Breast epithelium (tissue), 4 donors: ENCODE measurements at places on chromosomes 4 and X. TPM values are rescaled to one million over a fixed set of nuclear protein-coding genes. Genes with fewer than 3 reads are reported as not detected.

GRCh38 chr4:25879991-25880651, 17.3 kb upstream of the SEL1L3 start:
- H3K4me1 ChIP-seq = no peaks in the 10 kb centered on the region
- H3K27me3 ChIP-seq = no peaks in the 10 kb centered on the region
- H3K27ac ChIP-seq = no peak overlapping the region
- DNase-seq = no peak
- H3K36me3 ChIP-seq = no peaks in the 10 kb centered on the region

DNA sequence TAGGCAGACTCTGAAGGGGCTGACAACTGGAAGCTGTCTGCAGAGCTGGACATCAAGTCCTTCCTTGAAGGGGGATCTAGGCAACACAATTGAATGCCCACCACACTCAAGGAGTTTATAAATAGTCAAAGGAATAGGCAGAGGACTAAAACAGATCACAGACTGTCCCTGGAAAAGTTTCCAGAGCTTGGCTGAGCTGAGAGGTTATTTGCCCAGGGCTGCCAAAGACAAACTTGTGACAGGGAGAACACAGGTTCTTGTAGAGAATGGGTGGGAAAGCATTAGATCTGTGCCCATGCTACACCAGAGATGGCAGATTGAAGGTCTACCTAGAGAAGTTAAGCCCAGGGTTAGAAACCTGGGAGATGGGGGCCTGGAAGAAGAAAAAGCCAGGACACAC, 344.6 kb downstream of the MID1IP1 start:
- no peaks in the 10 kb centered on the region for H3K4me1 ChIP-seq
- no peak for DNase-seq
- no peaks in the 10 kb centered on the region for H3K36me3 ChIP-seq

DNA sequence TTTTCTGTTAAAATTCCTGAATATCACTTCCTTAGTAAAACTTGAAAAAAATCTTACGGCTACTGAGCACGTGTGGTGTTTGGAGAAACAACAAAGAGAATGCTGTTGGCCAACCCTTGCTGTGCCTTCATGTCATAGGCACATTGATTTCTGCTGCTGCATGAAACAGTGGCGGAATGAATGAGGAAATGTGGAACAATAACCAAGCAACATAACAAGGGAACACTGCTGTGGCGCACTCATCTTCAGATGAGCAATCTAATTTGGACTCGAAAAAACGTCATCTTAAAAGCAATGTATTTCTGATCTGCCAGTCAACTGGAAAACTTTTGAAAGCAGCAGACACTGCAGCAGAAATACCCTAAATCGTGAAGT, 51.4 kb downstream of the PROM1 start:
- H3K36me3 ChIP-seq = no peaks in the 10 kb centered on the region
- no peak overlapping the region for H3K4me3 ChIP-seq

The TRIML2 gene
- not detected for total RNA-seq

- no peak overlapping the region for H3K4me3 ChIP-seq
- no peaks in the 10 kb centered on the region for H3K4me1 ChIP-seq
- no peak for DNase-seq
- H3K27me3 ChIP-seq = peaks cover 29% of the 10 kb centered on the region
- no peak overlapping the region for H3K27ac ChIP-seq
These were observed 43.4 kb downstream of the SLC9A7 start for GRCh38 chrX:46715530-46715929.

The DSPP gene
- total RNA-seq = not detected

- no peak for DNase-seq
- no peaks in the 10 kb centered on the region for H3K36me3 ChIP-seq
- H3K27me3 ChIP-seq = no peaks in the 10 kb centered on the region
- H3K4me1 ChIP-seq = no peaks in the 10 kb centered on the region
- H3K27ac ChIP-seq = no peak overlapping the region
These were observed 7.6 kb downstream of the MAD2L1 start for GRCh38 chr4:120059036-120059435.

GRCh38 chr4:55184600-55185523, 59.5 kb upstream of the KDR start:
- no peak overlapping the region for H3K4me3 ChIP-seq
- DNase-seq = no peak
- H3K36me3 ChIP-seq = no peaks in the 10 kb centered on the region
- H3K4me1 ChIP-seq = no peaks in the 10 kb centered on the region
- peak overlapping the region; percentile 19 for H3K27ac ChIP-seq

DNA sequence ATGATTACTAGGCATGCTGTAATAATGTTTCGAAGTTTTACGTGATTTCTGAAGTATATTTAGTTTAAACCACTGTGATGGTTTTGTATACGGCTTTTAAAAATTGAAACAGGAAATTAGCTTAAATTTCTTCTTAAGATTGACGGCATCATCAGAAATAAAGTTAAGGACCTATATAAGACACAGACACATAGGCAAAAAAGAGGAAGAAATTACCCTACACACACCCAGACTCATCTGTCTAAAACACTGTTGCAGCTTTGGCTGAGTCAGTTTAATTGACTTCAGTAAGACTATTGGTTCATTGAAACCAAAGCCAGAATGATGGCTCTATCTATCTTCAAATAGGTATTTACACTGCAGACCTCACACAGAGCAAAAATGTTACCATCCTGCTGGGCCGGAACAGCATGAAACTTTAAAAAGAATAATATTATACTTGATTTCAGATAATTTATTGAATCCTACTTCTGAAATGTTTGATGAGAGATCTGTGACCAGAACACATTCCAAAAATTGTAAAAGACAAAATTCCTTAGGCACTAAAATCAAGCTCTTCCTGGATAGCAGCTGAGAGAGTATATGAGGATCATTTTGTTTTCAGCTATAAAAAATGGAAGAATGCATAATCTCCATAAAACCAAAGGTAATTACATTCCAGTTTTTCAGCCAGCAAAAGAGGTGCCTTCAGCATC, 4.5 kb downstream of the HHIP start:
- no peaks in the 10 kb centered on the region for H3K36me3 ChIP-seq
- no peak overlapping the region for H3K27ac ChIP-seq
- H3K4me3 ChIP-seq = no peak overlapping the region
- no peak for DNase-seq
- no peaks in the 10 kb centered on the region for H3K4me1 ChIP-seq
- H3K27me3 ChIP-seq = peaks cover 38% of the 10 kb centered on the region

The MGARP gene
- total RNA-seq = not detected

The ADAM29 gene
- not detected for total RNA-seq

DNA sequence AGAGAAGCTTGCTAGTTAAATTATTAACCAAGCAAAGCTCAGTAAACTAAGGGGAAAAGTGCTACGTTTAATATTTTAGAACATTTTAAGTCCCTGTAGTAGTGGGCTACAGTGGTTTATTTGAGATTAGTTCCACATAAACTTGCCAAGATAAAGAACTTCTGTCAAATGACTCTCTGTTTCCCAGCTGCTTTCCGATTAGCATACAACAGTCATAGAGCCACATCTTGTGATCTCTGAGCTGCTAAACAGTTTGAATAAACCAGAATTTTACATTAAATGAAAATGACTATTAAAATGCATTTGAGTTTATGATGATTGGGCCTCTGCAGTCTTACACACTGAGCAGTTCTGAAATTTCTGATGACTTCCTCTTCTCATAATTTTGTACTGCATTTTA, 568.5 kb downstream of the IQCM start:
- H3K4me1 ChIP-seq = no peaks in the 10 kb centered on the region
- H3K4me3 ChIP-seq = no peak overlapping the region
- DNase-seq = no peak
- no peaks in the 10 kb centered on the region for H3K27me3 ChIP-seq
- no peaks in the 10 kb centered on the region for H3K36me3 ChIP-seq
